Femur (tissue), 1 donor: ENCODE measurements at places on chromosomes 6 and 20.

GRCh38 chr6:130975325-130975724, 87.7 kb downstream of the EPB41L2 start:
- no peak for DNase-seq

DNA sequence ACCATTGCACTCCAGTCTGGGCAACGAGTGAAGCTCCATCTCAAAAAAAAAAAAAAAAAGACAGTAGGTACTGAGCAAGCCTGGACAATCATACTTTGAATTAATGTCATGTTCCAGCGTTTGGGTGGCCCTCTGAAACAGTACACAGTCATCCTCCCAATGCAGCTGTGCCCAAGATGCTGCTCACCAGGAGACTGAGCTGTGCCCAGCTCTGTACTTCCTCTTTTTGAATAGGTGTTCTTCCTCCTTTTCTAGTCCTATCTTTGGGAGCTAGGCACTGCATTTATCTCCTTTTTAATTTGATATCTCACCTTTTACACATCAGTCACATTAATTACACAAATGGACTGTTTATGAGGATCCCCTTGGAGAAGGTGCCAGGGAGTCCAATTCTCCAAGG, 101.5 kb downstream of the RPP40 start:
- DNase-seq = no peak

- DNase-seq = no peak
These were observed 117.6 kb downstream of the JPH2 start for GRCh38 chr20:44069203-44070011.

DNA sequence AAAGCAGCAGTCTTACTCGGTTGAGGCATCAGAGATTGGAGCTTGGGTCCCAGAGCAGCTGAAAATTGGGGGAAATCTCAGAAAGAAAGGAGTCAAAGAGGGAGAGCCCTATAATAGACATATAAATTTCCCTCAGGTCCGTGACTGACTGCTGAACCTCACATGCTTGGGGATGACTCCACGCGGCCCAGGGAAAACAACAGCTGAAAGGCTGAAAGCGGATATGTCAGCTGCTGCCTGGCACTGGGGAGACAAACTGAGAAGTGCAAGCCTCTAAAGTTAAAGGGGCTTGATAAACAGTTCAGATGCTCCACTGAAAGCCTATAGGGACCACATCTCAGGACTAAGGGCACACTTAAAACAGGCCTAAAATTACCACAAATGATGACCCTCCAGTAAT, 255.9 kb upstream of the RIN2 start:
- DNase-seq = peak; percentile 67

GRCh38 chr20:44409132-44409600, 53.7 kb downstream of the HNF4A start:
- DNase-seq = no peak

DNA sequence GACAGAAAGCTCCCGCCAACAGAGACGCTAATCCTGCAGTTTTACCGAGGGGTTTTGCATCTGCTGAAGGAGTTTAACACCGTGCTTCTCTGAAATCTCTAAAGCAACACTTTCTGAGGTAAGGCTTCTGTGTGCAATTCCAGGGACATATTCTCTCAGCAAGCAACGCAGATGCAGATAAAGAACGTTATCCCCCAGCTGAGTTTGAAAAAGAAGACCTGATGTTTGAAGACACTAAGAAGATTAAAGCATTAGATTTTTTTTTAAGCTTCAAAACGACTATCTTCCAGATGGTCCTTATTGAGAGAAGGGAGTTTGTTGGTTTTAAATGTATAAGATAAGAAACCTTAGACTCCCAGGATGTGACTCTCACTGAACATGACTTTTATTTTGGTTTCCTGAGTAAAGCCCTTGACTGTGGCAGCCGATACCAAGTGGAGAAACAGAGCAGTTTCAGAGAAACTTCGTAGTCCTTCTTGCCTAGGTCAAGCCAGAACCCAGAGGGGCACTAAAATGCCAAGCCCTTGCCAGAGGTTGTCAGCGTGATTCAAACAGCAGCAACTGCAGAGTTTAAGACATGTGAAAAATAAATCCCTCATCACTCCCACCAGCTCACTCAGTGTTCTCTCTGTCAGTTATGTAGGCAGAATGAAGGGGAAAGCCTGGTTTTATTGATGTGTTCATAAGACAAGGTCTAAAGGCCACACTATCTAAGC, 353.3 kb upstream of the CNR1 start:
- no peak for DNase-seq

DNA sequence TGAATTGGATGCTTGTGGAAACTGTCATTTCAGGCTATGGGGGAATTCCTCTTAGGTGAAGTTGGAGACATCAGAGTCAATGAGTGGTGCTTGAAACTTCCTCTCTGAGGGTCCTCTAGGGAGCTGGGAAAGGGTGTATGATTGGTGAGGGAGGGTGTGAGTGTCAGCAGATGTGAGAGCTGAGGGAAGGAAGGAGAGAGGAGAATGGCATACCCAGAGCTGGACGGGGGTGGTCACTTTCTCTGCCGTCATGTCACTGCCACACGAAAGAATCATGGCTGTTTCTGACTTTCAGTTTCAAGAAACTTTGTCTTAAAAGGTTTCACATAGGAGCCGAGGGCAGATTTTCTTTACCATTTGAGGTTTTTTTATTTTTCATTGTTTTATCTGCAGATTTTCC, 50.3 kb downstream of the DEK start:
- no peak for DNase-seq

DNA sequence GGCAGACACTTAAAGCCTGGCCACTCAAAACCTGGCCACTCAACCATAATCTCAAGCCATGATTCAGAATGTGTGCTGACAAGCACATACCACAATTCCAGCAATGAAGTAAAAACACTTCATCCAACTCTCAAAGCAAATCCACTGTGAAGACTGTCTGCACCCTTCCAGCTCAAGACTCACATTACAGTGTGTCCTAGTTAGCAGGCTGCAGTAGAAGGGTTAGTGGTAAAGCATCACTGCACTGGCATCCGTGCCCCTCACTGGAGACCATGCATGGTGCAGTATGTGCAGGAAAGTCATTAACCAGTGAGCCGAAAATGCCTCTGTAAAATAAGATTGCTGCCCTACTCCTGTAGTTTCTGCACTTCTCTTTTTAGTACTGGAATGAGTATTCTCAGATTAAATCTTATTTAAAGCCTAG, 43.4 kb downstream of the SLC23A2 start:
- no peak for DNase-seq

DNA sequence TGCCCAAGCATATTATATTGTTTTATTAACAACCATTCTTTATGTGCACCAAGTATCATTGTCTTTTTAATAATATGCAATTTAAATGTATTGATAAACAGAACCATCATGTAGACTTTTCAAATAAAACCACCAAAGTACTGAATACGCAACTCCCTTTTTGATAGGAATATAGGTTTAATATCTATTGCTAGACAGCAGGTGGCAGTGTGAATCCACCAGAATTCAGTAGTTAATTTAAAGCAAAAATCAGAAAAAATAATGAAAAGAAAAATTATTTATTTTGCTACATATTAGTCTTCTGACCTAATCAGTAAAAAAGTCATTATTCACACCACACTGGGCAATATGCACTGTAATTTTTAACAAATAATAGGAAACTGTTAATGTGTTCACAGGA, 143.7 kb downstream of the KLHL32 start:
- no peak for DNase-seq

DNA sequence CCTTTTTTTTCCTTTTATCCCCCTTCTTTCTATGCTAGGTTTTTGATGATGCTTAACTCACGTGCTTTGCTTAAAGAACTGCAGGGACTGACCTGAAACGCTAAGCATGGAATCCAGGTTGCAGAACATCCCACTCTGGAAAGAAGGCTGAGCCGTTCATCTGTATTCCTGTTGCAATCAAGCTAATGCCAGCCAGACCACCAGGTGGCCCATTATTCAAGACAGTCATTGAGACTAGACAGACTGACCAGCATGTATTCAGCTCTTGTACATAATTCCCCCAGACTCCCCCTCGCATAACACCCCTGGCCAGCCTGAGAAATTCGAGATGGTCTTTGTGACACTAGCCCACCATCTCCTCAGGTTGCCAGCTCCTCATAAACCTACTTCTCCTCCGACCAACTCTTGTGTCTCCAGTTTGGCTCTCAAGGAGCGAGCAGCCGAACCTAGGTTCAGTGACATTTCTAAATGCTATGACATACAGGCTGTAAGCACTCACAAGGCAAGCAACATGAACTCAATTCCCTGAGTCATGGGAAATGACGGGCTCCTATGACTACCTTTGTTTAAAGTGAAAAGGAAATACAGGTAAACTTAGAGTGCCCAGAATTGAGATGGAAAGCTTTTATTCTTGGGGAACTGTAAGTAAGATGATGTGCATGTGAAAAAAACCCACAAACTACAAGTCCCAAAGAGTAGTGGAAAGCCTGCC, 309.3 kb upstream of the CDYL start:
- DNase-seq = no peak

DNA sequence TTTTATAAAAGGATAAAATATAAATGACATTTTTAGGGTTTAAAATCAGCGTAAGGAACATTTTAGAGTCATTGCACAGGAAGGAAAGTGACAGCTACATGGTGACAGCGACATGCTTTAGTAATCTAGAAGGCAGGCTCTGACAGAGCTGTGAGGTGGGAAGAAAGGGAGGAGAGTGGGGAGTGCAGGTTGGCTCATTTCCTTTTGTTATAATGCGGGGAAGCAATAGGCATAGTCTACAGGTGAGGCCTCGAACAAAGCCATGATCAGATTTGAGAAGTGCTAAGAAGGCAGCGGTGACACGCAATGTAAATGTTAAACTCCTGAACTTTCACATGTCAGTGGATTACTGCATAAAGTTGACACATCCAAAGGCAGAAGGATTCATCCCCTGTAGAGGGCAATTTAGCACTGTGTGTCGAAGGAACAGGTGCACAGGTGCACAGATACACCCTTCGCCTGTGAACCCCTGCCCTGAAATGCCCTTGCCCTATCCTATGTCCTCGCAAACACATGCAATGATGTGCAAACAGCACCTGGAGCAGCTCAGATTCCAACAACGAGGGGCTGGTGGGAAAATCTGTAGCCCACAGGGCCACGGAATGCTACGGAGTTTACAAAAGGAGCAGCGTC, 32.4 kb upstream of the SMOC2 start:
- no peak for DNase-seq

- DNase-seq = no peak
These were observed 33.2 kb upstream of the AKAP7 start for GRCh38 chr6:131101911-131102680.

GRCh38 chr6:136769124-136769523, 23.2 kb downstream of the MAP3K5 start:
- DNase-seq = no peak

DNA sequence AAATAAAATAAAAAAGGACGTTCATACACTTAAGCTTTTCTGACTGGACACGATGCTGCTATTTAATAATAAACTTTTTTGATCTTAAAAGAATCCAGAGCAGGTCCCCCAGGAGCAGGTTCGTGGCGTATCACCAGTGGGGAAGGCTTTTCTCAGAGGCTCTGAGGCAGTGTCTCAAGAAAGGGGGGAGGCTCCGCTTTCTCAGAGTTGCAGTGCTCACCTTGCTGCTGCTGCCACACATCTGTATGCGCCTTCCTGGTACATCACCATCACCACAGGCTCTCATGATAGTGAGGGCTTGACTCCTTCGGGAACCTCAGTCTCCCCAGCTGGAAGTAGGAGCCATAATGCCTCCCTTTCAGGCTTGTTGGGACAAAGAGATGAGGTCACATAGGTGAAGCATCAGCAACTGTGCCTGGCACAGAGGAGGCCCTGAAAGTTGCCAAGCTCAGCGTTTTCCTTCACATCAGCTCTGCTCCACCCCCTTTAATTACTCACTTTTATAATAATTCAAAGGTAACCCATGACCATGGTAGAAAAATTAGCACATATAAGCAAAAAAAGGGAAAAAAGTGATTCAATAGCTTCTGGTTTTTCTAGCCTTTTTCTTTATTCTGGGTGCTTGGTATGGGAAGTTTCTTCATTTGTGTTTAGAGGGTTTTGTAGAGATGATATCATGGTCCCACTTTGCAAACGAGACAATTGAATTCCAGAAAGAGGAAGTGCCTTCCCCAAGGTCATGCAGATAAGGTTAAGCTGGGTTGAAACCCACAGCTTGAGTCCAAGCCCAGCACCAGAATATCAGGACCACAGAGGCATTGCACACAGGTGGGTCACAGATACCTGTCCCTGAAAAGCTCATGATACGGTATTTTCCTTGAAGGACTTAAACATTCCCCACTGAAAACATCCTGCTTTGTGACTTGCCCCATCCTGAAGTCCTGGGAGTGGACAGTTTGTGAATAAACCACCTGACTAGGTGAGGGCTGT, 24.5 kb downstream of the SRSF3 start:
- no peak for DNase-seq

DNA sequence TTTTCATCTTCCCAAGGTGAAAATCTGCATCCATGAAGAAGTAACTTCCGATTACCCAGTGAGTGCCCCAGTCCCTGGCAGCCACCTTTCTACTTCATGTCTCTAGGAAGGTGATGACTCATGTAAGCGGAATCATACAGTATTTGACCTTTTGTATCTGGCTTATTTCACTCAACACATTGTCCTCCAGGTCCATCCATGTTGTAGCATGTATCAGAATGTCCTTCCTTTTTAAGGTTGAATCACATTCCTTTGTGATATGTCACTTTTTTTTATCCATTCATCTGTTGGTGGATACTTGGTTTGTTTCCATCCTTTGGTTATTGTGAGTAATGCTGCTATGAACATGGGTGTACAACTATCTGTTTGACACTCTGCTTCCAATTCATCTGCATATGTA, 176.3 kb upstream of the CDYL start:
- DNase-seq = no peak

DNA sequence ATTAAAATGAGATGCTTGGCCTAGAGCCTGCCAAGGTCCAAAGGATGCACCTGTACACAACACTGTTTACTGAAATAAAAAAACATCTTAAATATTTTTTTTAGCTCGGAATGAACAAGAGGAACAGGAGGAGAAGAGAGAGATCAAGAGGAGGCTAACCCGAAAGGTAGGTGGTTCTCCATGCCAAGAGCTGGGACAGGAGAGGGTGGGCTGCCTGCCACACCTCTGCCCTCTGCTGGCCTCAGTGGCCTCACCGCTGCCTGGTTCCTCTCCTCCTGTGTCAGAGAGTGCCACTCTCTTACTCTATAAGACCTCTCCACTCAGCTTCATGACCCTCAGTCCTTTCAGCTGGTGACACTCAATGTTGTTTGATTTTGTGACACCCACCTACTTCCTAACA, 50.2 kb downstream of the TBC1D7 start:
- no peak for DNase-seq

DNA sequence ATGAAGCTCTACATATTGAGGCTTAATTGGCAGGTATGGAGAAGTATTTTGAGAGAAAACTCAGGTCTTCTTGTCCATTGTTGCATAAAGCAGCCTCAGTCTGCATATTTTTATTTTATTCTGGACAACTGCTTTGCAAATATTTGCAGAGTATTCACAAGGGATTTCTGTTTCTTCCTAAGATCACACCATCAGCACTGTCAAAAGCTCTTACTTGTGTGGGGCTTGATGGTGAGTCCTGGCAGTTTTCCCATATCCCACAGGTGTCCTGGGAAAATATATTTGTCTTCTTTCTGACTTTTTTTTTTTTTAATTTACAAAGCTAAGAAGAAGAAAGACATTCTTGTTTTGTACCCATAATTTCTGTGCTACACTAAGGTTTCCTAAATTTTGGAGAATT, 16.9 kb upstream of the MLIP start:
- DNase-seq = no peak
